Fibroblast of lung (primary cell): ENCODE measurements at places on chromosomes 7 and 10. TPM values are rescaled to one million over a fixed set of nuclear protein-coding genes. Genes with fewer than 3 reads are reported as not detected.

Gene HYAL4
- not detected in 2 replicates for polyA plus RNA-seq

Gene KCNMA1
- 31.0 and 70.0 TPM in 2 replicates for polyA plus RNA-seq

Gene LIPJ
- polyA plus RNA-seq = not detected in 2 replicates

Gene NAT16
- polyA plus RNA-seq = not detected in 2 replicates

Gene TAS2R41
- not detected in 2 replicates for polyA plus RNA-seq

Gene CRYGN
- 0.02 and 0.07 TPM in 2 replicates for polyA plus RNA-seq

Gene NEURL1
- polyA plus RNA-seq = 0.11 and 0.12 TPM in 2 replicates

Gene SGCE
- polyA plus RNA-seq = 72.3 and 184 TPM in 2 replicates

Gene UPK3B
- not detected in 2 replicates for polyA plus RNA-seq

Gene TFPI2
- 57.6 and 76.0 TPM in 2 replicates for polyA plus RNA-seq

Gene LEP
- 0.36 TPM in 1 of 2 replicates, not detected in the other for polyA plus RNA-seq

Gene TUBAL3
- not detected in 2 replicates for polyA plus RNA-seq

Gene CTBP2
- polyA plus RNA-seq = 72.1 and 91.0 TPM in 2 replicates

Gene TMEM229A
- polyA plus RNA-seq = not detected in 2 replicates

Gene AKR1B1
- polyA plus RNA-seq = 170 and 238 TPM in 2 replicates

Gene IGFBP1
- polyA plus RNA-seq = not detected in 2 replicates

Gene PLPP4
- polyA plus RNA-seq = 0.22 and 2.3 TPM in 2 replicates

Gene CLCN1
- not detected in 2 replicates for polyA plus RNA-seq

Gene TUBB8
- not detected in 2 replicates for polyA plus RNA-seq

Gene AKR1D1
- not detected in 2 replicates for polyA plus RNA-seq

Gene HKDC1
- 0.09 and 0.12 TPM in 2 replicates for polyA plus RNA-seq

Gene SFXN3
- 79.3 and 90.9 TPM in 2 replicates for polyA plus RNA-seq

Gene SPAM1
- not detected in 2 replicates for polyA plus RNA-seq

Gene FKBP9
- 207 and 230 TPM in 2 replicates for polyA plus RNA-seq

Gene SP8
- not detected in 2 replicates for polyA plus RNA-seq

Gene AGAP6
- 4.3 and 5.8 TPM in 2 replicates for polyA plus RNA-seq

Gene PDE6C
- polyA plus RNA-seq = not detected in 2 replicates

Gene ZSWIM8
- polyA plus RNA-seq = 37.9 and 53.3 TPM in 2 replicates
